Fibroblast of upper back skin (primary cell): ENCODE measurements at places on chromosomes 5 and 9.

- no peak for DNase-seq
These were observed 12.8 kb downstream of the MRPL36 start for GRCh38 chr5:1786621-1787471.

GRCh38 chr9:129282272-129282671 is 104.2 kb upstream of the IER5L start:
- no peak for DNase-seq

DNA sequence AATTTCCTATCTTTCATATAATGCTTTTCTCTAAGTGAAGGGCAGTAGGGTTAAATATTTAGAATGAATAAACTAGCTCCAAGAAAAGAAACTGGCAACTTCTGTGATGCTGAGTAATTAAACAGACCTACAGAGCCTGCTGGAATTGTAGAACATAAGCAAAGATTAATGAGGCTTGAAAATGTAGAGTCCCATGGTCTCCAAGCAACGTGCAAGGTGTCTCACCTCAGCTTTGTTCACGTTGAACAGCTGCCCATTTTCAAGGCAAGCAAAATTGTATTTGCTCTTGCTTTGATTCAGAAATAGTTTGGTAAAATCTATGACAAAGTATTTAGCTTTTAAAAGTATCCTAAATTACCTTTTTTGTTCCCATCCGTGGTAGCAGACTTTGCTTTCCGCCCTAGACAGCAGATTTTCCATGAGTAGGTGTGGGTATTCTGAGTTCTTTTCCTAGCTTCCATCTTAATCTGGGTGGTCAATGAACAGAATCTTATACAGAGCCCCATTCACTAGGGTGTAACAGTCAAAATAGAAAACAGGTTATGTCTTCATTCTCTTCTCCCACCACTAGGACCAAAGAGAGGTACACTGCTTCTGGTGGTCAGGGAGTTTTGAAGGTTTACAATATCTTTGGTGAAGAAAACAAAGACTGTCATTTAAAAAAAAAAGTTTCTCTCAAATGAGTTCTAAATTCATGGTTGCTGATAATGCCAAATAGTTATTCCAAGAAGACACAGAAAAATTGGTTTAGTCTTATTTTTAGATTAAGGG is 52.1 kb upstream of the TYRP1 start:
- DNase-seq, result no peak

DNA sequence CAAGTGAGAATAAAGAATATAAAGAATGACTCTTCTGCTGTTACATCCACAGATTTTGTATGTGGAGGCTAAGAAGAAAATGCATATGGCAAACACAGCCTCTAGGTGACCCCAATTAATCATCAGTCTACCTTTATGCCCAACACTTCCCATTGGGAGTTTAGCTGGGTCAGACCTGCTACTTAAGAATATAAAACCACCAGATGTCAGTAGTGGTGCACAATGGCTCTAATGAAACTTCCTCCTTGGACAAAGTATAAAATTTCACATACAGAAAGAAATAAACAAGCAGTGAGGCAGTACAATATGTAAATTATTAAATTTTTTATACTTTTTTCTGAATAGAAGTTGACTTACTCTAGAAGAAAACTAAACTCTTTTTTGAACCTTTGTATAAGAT is 539.9 kb downstream of the BRINP1 start:
- peak; percentile 13 for DNase-seq

GRCh38 chr5:103617090-103617489 is 54.5 kb upstream of the NUDT12 start:
- no peak for DNase-seq

DNA sequence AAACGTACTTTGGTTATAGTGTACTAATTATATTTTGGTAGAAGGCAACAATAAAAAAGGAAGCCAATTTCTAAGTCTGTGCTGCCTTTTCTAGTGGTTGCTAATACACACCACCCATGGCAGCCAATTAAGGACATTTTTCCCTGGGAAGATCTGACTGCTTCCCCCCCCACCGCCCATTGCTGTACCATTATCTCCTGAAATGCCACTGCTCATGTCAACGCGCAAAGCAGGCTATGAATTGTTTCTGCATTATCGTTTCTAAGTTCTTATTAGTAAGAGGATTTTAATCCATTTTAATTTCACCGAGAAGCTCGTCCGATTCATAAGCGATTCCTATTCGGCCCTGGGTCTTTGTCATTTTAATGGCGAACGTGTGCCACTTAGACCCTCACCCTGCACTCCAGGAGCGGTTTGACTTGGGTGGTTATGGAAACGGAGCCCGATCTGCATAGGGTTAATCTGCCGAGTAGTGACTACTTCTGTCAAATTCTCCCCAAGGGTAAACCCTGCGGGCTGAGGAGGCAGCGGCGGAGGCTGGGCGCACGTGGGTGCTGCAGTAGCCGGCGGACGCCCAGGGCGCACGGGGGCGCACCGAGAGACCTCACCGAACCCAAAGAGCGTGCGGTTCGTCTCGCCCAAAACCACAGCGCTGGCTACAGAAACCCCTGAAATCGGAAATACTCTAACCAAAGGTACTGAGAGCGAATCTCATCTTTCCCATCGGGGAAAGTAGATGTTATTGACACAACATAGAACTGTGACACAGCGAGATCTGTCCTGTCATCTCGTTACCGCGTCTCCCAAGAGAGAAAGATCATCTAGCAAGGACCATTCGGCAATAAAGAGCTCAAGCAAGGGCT is 55.8 kb upstream of the SHC3 start:
- no peak for DNase-seq

DNA sequence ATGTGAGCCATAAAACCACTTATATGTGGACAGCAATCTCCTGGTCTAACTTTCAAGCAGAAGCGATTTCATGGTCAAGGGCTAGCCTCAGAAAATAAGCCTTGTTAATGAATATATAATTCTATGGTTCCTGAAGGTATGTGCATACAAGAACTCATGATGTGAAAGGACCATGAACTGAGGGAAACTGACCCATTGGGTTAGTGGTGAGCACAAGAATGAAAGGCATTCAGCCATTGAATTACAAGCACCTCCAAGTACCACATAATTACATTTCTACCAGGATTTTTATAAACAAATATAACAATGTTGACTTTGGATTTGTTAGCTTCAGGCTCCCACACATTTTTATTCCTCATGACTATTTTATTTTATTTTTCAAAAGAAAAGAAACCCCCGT is 459.0 kb downstream of the TLE4 start:
- DNase-seq, result peak; percentile 11

GRCh38 chr9:13269589-13270452 is 9.7 kb downstream of the MPDZ start:
- no peak for DNase-seq

DNA sequence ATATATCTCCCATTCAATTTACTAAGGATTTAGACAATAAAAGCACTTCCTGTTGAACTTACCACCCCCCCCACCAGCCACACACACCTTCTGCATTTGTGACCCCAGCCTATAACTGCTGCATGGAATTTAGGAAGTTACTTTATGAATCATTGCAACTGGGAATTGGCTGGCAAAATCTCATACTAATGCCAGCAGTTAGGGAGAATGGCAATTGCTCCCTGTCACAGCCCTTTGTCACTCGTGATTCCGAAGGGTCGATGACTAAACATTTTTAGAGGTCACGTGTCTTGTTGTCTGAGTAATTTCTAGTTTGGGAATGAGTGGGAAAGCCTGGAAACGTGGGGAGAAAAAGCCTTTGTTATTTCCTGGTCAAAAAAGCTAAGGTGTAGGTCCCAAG is 46.6 kb upstream of the PCA3 start:
- DNase-seq, result no peak

- DNase-seq, result no peak
These were observed 66.9 kb downstream of the TMEM252 start for GRCh38 chr9:68473790-68474189.

DNA sequence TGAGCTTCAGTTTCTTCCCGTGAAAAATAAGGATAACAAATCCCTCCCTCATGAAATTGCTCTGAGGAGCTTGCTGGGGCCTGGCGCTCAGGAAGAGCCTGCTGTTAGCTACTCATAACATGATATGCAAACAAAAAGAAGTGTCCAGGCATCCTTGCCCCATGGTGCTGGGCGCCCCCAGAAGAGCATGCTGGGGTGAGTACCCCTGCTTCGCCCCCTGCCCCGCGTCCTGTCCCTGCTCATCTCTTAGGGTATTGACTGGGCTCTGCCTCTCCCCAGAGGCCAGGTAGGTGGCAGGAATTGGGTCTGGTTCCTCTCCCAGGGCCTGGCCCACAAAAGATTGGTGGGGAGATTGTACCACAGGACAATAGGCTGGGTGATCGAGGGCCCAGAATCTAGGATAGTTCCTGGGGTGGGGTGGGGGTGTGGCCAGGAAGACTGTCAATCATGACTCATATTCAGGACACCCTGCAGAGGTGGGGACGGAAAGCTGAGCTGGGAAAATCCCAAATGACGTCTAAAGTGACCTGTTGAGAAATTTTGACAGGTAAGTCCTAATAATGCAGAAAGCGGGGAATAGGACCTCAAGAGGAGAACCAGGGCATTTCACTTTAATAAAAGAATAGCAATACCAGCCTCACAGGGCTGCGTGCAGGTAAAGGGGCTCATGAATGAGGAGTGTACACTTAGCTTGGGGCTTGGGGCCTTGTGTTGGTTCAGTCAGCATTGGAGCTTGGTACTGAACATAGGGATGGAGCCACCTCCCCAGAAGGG is 8.9 kb downstream of the PITX1 start:
- no peak for DNase-seq

GRCh38 chr9:114017741-114018715 is 60.1 kb downstream of the AMBP start:
- no peak for DNase-seq

GRCh38 chr5:102801371-102801770 is 46.3 kb downstream of the PAM start:
- no peak for DNase-seq

GRCh38 chr9:75933982-75934381 is 43.5 kb downstream of the PCSK5 start:
- DNase-seq, result no peak
